ENCODE measurements at places on chromosomes 2 and 18. TPM values are rescaled to one million over a fixed set of nuclear protein-coding genes. Genes with fewer than 3 reads are reported as not detected.

DNA sequence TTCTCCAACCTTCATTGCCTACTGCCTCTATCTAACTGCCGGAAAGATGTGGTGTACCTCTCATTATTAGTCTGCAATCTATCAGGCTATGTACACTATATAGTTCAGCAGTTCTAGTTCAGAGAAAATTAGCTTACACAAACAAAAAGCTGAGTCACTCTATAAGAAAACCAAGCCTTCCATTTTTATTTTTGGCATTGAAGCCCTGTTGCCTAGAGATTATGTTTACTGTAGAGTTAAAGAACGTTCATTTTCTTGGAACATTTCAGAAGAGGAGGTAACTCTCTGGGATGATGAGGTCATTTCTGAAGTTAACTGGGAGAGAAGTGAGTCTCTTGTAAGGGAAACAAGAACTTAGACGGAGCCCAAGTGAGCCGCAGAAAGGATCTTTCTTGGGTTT lies 133.5 kb downstream of the FAM124B start:
- H3K4me3 ChIP-seq = no peak overlapping the region
- H3K27ac ChIP-seq = no peak overlapping the region
- H3K4me1 ChIP-seq = no peaks in the 10 kb centered on the region
- H3K27me3 ChIP-seq = no peaks in the 10 kb centered on the region

LAMA1 gene
- total RNA-seq = 95.4 TPM

GRCh38 chr18:13445241-13445897 lies 226.8 kb downstream of the LDLRAD4 start:
- no peak for DNase-seq
- no peak overlapping the region for H3K4me3 ChIP-seq
- peaks cover 69% of the 10 kb centered on the region for H3K27me3 ChIP-seq
- H3K27ac ChIP-seq = no peak overlapping the region
- peaks cover 19% of the 10 kb centered on the region for H3K4me1 ChIP-seq

TMEM247 gene
- not detected for total RNA-seq

- H3K4me3 ChIP-seq = no peak overlapping the region
- H3K27me3 ChIP-seq = no peaks in the 10 kb centered on the region
- no peaks in the 10 kb centered on the region for H3K36me3 ChIP-seq
- DNase-seq = no peak
- no peaks in the 10 kb centered on the region for H3K4me1 ChIP-seq
Measured at GRCh38 chr2:141711627-141712026, 419.2 kb downstream of the LRP1B start.

- no peak for DNase-seq
- H3K4me3 ChIP-seq = no peak overlapping the region
- H3K27me3 ChIP-seq = no peaks in the 10 kb centered on the region
- no peaks in the 10 kb centered on the region for H3K4me1 ChIP-seq
- no peak overlapping the region for H3K27ac ChIP-seq
Measured at GRCh38 chr2:216711348-216711747, 16.0 kb upstream of the IGFBP5 start.

POMC gene
- total RNA-seq = not detected

GRCh38 chr2:127638361-127639110 lies 7.4 kb upstream of the GPR17 start:
- H3K4me3 ChIP-seq = no peak overlapping the region
- no peaks in the 10 kb centered on the region for H3K36me3 ChIP-seq
- H3K27ac ChIP-seq = no peak overlapping the region
- no peaks in the 10 kb centered on the region for H3K27me3 ChIP-seq
- DNase-seq = peak; percentile 17

DNA sequence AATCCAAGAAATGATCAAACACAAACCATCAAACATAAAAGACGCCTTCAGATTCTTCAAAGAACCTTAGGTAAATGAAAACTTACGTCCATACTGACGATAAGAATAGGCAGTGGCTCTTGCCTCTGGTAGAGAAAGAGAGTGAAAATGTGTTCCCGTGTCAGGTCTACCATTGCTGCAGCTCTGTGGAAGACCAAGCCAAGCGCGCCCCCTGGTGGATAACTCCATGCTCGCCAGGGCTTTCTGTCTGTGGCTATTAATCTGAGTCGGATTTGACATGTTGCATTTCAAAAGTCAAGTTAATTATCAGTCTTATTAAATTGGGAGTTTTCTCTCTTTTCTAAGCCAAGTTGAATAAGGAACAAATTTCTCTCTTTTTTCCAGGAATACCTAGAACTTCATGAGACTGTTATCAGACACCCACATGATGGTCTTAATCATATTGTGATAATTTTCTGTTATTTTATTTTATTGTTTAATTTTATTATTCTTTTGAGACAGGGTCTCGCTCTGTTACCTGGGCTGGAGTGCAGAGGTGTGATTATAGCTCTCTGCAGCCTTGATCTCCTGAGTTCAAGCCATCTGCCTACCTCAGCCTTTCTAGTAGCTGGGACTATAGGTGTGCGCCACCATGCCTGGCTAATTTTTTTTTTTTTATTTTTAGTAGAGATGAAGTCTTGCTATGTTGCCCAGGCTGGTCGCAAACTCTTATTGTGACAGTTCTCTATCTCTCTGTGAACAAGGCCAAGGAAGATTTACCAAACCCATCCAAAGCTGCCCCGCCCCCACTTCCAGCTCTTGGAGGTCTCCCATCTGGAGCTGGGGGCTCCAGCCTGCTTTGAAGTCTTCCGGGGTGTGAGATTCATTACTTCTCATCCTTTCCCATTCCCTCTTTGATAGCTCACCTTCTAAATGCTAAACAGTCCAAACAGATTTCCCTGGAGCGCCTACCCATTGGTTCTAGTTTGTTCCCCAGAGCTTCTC lies 15.8 kb upstream of the ZAP70 start:
- no peak overlapping the region for H3K4me3 ChIP-seq
- no peak overlapping the region for H3K27ac ChIP-seq
- no peaks in the 10 kb centered on the region for H3K4me1 ChIP-seq
- no peaks in the 10 kb centered on the region for H3K36me3 ChIP-seq
- peak; percentile 90 for DNase-seq
- no peaks in the 10 kb centered on the region for H3K27me3 ChIP-seq

CNPPD1 gene
- 21.8 TPM for total RNA-seq

ANKRD62 gene
- total RNA-seq = 0.15 TPM

DNA sequence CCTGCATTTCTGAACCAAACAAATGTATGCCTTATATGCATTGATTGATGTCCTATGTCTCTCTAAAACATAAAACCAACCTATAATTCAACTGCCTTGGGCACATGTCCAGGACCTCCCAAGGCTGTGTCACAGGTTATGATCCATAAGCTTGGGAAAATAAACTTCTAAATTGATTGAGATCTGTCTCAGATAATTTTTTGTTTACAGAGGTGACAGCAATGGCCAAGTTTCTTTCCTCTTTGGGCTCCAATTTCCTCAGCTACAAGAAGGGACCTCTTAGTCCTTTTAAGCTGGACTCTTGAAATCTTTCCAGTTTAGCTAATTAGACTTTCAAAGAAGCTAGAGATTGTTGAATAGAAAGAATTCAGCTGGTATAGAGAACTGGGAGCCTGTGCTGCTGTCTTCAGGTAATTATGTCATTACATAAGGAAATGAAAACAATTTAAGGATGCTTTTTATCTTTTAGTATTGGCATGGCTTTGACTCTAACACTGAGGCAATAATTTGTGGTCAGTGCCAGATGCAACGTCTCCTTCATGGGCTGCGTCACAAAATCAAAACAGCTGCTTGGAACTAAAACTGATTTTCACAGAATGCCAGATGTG lies 412.1 kb upstream of the TRIB2 start:
- H3K4me1 ChIP-seq = peaks cover 11% of the 10 kb centered on the region
- DNase-seq = no peak
- H3K27ac ChIP-seq = no peak overlapping the region
- no peak overlapping the region for H3K4me3 ChIP-seq
- H3K27me3 ChIP-seq = no peaks in the 10 kb centered on the region
- H3K36me3 ChIP-seq = no peaks in the 10 kb centered on the region

GRCh38 chr2:124646166-124646815 lies 621.2 kb downstream of the CNTNAP5 start:
- H3K4me3 ChIP-seq = no peak overlapping the region
- no peak overlapping the region for H3K27ac ChIP-seq
- peaks cover 9% of the 10 kb centered on the region for H3K4me1 ChIP-seq
- DNase-seq = no peak
- H3K27me3 ChIP-seq = no peaks in the 10 kb centered on the region

ATOH8 gene
- 0.43 TPM for total RNA-seq

GRCh38 chr2:60352491-60353405 lies 200.7 kb downstream of the BCL11A start:
- no peak overlapping the region for H3K4me3 ChIP-seq
- no peaks in the 10 kb centered on the region for H3K27me3 ChIP-seq
- H3K27ac ChIP-seq = no peak overlapping the region
- DNase-seq = no peak

RUFY4 gene
- not detected for total RNA-seq

SERPINB4 gene
- not detected for total RNA-seq

DNA sequence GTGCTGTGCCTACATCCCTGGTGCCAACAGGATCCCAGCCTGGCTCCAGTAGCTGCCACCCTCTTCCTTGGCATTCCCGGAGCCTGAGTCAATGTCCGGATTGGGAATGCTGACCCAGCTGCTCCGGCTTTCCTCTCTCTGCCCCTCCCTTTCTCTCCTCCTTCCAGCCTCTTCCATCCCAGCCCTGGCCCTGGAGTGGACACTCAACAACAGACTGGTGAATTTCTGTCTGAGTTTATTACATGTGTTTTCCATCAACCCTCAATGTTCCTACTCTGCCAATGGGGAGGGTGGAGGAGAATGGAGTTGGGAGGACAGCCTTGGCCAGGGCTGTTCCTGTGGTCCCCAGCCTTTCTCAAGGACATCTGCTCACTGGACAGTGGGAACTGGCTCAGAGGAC lies 917 bp upstream of the PRKAG3 start:
- DNase-seq = no peak
- peaks cover 25% of the 10 kb centered on the region for H3K27me3 ChIP-seq
- no peaks in the 10 kb centered on the region for H3K36me3 ChIP-seq
- H3K4me1 ChIP-seq = no peaks in the 10 kb centered on the region

GRCh38 chr2:74515981-74516633 lies 1.9 kb downstream of the TLX2 start:
- DNase-seq = peak; percentile 82
- H3K27ac ChIP-seq = no peak overlapping the region
- H3K4me1 ChIP-seq = peaks cover 21% of the 10 kb centered on the region
- H3K36me3 ChIP-seq = no peaks in the 10 kb centered on the region

GRCh38 chr2:67277450-67277849 lies 119.7 kb upstream of the ETAA1 start:
- H3K27me3 ChIP-seq = no peaks in the 10 kb centered on the region
- H3K27ac ChIP-seq = no peak overlapping the region
- peak; percentile 27 for DNase-seq

ITGB1BP1 gene
- total RNA-seq = 14.6 TPM

SERPINB5 gene
- total RNA-seq = not detected

GRCh38 chr2:157075924-157076323 lies 181.6 kb upstream of the GALNT5 start:
- H3K4me3 ChIP-seq = no peak overlapping the region
- no peaks in the 10 kb centered on the region for H3K36me3 ChIP-seq
- DNase-seq = no peak
- H3K27ac ChIP-seq = no peak overlapping the region

EVX2 gene
- not detected for total RNA-seq

DNA sequence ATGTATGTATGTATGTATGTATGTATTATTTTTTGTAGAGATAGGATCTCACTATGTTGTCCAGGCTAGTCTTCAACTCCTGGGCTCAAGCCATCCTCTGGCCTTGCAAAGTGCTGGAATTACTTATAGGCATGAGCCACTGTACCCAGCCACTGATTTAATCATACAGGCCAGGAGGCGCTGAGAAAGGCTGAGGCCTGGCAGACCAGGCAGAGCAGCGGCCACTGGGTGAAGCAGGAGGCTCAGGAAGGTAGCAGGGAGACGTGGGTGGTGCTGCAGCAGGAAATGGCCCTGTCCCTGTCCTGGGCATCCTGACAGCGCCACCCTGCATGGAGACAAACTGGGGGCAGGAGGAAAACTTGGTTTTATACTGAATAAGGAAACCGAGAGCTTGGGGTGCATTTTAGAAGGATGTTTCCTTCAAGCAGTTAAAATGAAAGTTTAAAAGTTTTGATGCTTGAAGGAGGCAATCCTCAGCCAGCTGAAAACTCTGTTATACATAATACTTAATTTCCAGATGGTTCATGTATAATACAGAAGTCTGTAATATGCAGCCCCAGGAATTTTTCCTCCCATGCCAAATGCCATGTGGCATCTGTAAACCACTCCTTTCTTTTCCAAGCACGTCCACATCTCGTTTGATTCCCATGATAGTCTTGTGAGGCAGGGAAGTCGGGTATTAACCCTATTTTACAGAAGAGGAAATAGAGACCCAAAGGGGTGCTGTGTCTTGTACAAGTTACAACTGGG lies 182.4 kb downstream of the CELF4 start:
- H3K27ac ChIP-seq = no peak overlapping the region
- no peaks in the 10 kb centered on the region for H3K36me3 ChIP-seq
- no peak overlapping the region for H3K4me3 ChIP-seq

- H3K4me1 ChIP-seq = peaks cover 52% of the 10 kb centered on the region
- no peak overlapping the region for H3K4me3 ChIP-seq
- H3K27ac ChIP-seq = peak overlapping the region; percentile 4
- H3K36me3 ChIP-seq = no peaks in the 10 kb centered on the region
- H3K27me3 ChIP-seq = no peaks in the 10 kb centered on the region
Measured at GRCh38 chr2:152413228-152414030, 78.5 kb downstream of the FMNL2 start.

DNA sequence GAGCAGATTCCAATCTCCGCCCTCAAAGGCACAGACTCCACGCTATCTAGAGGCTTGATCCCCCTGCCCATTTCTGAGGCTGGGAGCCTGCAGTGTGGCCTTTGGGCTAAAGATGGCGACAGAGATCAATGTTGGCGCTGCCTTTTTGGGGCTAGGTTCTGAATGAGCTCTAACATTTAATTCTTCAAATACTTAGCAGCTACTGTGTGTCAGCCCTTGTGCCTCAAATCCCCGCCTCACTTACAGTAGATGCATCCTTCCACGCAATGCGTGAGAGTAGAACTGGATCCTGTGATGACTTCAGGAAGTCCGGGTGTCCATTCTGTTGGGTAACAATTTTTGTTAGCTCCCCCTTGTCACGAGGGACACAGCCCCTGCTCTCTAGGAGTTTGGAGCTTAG lies 12.4 kb downstream of the IL1F10 start:
- peaks cover 37% of the 10 kb centered on the region for H3K27me3 ChIP-seq
- no peak overlapping the region for H3K27ac ChIP-seq
- no peaks in the 10 kb centered on the region for H3K4me1 ChIP-seq
- H3K36me3 ChIP-seq = no peaks in the 10 kb centered on the region
- H3K4me3 ChIP-seq = no peak overlapping the region
- peak; percentile 71 for DNase-seq

Measured in neural progenitor cell (in vitro differentiated cells).